Glutamatergic neuron (in vitro differentiated cells): ENCODE measurements at places on chromosomes 6 and 20. TPM values are rescaled to one million over a fixed set of nuclear protein-coding genes. Genes with fewer than 3 reads are reported as not detected.

DNA sequence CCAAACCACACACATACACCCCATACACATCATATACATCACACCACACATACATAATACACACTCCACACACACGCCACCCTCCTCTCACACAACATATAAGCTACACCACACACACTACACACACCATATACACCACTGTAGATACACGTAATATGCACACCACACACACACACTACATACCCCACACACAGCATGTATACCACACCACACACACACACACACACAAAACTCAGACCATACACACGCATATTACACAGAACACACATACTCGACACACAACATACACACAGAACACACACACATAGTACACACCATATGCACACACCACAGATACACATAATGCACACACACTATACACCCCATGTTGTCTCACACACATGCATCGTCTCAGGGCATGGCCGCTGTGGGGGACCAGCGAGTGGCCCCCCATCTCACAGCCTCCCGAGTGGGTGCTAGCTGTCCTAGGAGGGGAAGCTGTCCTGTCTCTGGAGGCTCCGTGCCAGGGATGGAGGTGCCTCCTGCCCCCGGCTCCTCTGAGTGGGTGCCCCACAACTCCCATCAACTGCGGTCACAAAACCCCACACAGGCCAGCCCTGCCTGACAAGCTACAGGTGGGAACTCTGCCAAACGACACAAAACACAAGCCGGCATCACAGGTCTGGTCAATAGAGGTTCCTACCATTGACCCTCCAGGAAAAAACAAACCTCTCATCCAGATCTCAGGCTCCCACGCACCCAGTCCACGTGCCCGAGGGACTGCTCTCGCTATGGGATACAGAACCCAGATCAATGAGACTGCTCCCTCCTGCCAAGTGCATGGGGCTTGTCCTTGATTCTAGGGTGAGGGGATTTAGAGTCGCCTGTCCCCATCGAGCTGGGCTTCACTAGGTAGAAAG lies 49.1 kb downstream of the DACT2 start:
- DNase-seq = no peak

DNA sequence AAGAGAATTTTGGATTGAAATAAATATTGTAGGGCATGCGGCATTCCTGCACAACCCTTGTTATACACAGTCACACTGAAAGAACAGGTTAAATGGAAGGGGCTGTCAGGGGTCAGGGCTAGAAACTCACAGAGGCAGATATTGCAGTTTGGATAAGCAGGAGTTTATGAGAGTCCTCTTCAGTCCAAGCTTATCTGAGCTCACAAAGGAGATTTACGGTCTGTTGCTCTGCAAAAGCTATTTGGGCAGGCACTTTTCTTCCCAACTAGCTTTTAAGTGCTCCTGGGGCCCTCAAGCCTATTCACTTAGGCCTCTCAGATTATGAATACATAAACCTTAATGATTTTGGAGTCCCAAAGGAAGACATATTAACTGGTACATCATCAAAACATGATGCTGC lies 156.2 kb downstream of the SOX4 start:
- no peak for DNase-seq

GRCh38 chr6:5079692-5080091 lies 5.4 kb upstream of the PPP1R3G start:
- DNase-seq = no peak

DNA sequence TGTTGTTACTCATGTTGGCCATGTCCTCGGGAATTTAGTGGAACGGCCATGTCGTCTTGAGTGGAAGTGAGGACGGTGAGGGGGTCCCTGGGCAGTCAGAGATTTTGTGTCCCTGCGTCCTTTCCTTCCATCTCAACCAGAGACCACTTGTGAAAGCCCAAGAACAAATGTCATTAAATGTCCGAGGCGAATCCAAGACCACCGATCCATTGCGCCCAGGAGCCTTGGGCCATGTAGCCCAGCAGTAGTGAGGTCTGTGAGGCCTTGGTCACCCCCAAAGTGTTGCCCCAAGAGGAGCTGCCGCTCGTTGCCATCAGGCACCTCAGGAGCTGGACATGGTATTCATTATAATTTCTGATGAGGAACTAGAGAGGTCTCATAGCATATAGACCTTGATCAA lies 17.4 kb upstream of the MICB start:
- no peak for DNase-seq

GRCh38 chr6:97049253-97050011 lies 124.9 kb downstream of the KLHL32 start:
- no peak for DNase-seq

GRCh38 chr6:147142684-147143245 lies 61.5 kb upstream of the STXBP5 start:
- DNase-seq = no peak

DNA sequence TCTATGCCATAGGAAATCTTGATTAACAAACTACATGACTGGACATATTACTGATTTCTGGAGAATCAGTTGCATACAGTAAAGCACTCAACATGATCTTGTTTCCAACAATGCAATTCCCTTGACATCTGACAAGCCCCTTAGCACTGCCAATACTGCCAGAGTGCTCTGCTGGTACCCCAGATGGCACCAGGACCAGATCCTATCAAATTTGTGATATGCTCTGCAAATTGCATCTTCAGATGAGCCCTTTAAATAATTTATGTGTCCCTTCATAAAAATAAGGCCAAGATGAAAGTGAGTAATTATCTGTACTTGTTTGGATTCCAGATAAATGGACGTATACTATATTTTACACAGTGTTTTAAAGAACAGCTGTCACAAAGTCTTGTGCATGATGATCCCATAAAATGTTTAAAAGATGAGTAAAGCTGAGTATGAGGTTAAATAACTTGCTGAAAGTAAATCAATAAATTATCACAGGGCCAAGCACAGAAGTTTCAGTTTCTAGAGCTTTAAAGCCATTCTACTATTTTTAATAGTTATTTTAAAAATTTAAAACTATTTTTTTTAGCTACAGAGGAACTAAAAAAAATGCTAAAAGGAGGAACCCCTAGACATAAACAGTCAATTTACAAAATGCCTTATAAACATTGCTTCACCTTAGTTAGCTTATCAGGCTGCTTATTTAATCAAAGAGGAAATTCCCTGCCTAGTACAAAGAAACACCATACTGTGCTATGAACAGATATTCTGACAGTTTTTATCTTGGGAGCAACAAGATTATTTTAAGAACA lies 42.1 kb downstream of the NUDT3 start:
- peak; percentile 39 for DNase-seq

- DNase-seq = no peak
Measured at GRCh38 chr20:38872036-38872435, 54.2 kb upstream of the FAM83D start.

- no peak for DNase-seq
Measured at GRCh38 chr20:39943336-39943735, 745.7 kb downstream of the MAFB start.

Gene ALDH5A1
- 1.2 TPM for total RNA-seq

GRCh38 chr20:2446845-2447244 lies 23.7 kb downstream of the SNRPB start:
- DNase-seq = no peak

Gene SOX18
- total RNA-seq = 0.66 TPM

DNA sequence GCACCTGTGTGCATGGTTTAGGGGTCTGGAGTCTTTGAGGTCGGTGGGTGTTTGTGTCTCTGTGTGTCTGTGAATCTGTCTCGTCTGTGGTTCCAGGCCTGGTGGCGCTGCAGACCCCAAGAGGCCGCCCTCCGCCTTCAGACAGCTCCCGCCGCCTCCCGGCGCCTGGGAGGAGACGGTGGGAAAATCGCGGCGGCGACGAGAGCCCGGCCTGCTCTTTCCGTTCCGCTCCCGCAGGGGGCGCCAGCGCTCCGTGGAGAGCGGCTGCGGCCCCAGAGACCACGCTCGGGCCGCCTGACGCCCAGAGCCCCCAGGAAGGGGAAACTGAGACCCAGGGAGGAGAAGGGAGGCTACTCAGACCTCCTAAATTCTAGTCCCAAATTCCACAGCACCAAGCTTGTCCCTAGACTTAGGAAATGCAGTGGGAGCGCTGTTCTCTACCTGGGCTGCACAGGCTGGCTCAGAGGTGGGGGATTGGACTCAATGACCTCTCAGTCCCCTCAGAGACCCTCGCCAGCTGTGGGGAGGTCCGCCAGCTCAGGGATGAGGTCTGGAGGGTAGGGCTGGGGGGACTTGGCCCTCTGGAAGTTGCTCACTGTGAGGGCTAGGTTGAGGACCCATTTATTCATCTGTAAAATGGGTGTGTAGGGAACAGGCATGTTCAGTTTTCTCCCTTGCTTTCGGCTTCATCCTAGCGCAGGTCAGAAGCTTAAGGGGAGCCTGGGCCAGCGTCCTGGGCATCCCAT lies 36.9 kb upstream of the BLCAP start:
- DNase-seq = peak; percentile 83

Gene SLC22A2
- not detected for total RNA-seq

Gene PTGIS
- total RNA-seq = 0.12 TPM

Gene MYBL2
- 19.0 TPM for total RNA-seq

DNA sequence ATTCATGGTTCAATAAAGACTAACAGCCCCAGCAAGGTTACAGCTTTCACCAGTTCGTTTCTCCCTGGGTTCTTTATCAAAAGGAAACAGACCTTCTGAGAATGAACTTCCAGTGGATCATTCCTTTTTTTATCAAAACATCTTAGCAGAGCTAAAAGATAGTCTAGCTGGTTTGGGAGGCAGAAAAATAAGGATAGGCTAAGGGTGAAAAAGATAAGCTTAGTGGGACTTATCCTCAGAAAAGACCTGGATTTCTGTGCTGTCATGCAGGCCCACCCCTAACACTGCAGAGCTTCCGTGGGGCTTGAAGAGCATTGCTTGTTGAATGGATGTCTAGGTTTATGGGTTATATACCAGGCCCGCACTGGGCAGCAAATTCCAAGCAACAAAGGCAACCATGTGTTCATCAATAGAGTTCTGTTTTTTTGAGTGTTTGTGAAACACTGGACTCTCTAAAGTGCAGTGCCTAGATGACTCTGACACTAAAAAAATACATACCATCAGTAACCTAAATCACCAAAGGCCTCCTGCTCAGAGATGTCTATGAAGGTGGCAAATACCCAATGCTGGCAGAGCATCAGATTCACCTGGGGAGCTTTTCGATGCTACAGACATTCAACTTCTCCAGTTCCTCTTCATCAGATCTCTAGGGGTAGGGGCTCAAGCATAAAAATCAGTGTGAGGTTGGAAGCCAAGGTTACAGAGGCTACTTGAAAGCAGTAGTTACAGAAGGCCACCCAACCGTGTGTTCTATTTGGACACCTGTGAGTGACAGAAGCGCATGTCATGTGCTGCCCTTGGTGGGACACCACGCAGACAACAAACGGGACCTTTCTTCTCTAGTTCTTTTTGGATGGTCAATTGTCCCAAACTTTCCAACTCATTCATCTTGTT lies 53.0 kb downstream of the TNFAIP3 start:
- DNase-seq = no peak

GRCh38 chr6:50455029-50455428 lies 258.3 kb upstream of the TFAP2D start:
- DNase-seq = no peak

DNA sequence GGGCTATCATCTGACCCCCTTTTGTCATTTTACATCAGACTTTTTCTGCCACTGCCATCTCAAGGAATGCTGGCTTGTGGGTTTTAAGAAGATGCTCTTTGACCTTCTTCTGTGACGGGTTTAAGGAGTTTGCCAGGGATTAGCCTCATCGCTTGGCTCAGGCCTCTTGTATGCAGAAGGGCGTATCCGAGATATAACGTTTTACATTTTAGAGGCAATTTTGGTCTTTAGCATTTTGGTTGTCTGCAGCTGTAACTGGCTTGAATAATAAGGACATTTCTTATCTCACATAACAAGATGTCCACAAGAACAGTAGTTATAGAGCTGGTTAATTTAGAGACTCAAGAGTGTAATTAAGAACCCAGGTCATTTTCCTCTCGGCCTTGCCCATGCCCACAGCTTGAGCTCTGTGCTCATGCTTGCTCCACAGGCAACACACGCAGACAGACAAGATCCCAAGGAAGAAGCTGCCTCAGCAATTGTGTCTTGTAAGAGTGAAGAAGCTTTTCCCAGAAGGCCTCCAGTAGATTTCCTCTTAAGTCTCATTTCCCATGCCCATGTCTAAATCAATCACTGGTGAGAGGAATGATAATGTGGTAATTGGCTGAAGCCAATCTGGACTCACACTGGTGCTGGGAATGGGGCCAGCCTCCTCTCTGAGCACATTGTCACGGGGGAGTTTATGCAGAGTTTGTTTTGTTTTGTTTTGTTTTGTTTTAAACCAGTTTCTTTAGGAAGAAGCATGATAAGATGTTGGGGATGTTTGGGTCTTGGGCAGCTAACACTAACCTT lies 36.8 kb downstream of the PTCHD4 start:
- no peak for DNase-seq

- DNase-seq = no peak
Measured at GRCh38 chr6:133730881-133731280, 158.0 kb upstream of the TCF21 start.

DNA sequence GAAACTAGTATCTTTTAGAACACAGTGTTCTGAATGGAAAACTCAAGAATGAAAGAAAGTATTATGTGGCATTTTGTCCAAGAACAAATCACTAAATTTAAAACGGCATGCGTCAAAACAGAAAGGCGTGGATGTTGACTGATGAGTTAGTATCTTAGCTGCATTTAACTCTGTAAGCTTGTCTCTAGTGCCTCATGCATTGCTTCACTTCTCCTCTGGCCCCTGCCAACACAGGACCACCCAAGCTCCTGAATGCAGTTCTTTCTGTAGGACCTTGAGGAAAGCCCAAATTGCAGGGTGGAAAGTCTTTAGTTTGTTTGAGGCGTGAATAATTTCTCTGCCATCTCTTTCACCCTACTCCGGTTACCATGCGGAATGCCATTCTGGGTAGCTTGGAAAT lies 632.2 kb downstream of the COL12A1 start:
- no peak for DNase-seq

Gene CDSN
- total RNA-seq = not detected

DNA sequence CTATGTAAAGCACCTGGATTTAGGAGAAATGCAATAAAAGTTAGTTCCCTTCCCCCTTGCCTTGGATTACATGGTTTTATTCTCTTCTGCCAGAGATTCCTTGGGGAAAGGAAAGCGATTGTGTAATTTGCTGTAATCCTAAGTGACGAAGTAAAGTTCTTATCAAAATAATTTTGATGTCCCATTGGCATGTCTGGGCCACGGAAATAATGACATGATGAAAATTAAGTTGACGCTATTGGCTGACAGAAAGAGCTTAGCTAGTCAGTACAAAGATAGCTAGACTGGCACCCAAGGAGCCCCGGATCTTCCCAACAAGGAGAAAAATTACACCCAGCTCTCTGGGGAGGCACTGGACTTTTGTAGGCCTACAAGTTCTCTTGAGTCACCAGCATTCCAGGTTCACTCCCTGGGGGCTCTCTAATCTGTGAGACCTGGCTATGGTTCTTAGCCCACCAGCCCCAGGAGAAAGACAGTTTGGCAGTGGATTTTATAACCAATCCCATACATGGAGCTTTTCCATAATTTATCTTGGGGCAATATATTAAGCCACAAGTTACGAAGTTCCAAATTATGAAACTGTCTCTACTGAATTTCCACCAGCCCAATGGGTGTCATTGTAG lies 59.9 kb downstream of the FOXA2 start:
- DNase-seq = no peak

Gene TFB1M
- total RNA-seq = 36.8 TPM
